ENCODE measurements at places on chromosomes 16 and 17.

- no peak for DNase-seq
Measured at GRCh38 chr16:83652943-83653342, 154.8 kb upstream of the HSBP1 start.

DNA sequence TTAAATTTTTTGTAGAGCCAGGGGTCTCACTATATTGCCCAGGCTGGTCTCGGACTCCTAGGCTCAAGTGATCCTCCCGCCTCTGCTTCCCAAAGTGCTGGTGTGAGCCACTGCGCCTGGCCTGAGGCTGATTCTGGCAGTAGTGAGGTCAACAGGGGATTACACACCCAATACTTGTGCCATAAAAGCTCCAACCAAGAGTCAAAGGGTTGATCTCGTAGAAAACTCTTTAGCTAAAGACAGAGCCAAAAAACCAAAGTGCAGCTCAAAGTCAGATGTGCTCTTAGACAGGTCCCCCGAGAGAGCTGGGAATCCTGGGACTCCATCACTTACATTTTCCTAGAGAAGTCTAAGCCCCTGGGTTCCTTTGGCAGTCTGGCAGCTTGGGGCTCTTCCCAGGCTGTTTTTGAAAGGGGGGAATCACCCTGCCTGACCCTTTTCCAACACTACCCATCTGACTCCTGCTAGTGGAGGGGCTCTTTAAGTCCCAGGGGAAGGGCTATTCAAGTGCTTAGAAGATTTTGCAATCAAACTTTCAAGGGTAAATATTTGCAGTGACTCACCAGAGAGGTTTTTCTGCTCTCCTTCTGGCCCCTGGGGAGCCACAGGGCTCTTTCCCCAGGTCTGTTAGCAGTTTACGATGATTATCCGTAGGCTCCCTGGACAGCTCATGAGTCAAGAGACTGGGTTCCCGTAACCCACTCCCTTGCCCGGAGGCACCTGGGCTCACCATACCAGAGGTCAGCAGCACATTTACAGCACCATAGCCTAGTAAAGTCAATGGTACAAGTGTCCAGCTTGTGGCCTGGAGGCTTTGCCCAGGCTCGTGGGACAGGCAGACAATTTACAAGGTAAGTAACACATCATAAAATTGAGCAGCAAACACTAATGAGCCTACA is 408.7 kb downstream of the SLC39A11 start:
- no peak for DNase-seq

DNA sequence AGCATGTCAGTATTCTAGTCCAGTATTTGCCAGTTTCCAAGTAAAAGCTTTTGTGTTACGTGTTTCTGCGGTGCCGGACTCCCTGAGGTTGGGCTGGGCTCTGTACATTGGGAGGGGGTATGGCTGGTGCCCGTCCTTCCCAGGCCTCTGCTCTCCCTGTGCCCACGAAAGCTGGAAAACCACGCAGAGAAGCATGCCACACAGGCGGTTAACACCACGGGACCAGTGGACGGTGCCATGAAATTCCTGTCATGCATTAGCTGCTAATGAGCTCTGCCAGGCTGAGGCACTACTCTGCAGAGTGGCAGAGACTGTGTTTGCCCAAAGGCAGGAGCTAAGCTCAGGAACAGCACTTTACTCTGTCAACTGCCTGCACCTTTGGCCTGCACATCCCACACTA is 8.1 kb downstream of the SMIM5 start:
- no peak for DNase-seq

- DNase-seq, result no peak
Measured at GRCh38 chr17:1376061-1376460, 24.0 kb downstream of the YWHAE start.

GRCh38 chr16:14475370-14476139 is 154.5 kb downstream of the PARN start:
- no peak for DNase-seq

GRCh38 chr16:66478733-66479511 is 51.8 kb downstream of the BEAN1 start:
- DNase-seq, result peak; percentile 91

DNA sequence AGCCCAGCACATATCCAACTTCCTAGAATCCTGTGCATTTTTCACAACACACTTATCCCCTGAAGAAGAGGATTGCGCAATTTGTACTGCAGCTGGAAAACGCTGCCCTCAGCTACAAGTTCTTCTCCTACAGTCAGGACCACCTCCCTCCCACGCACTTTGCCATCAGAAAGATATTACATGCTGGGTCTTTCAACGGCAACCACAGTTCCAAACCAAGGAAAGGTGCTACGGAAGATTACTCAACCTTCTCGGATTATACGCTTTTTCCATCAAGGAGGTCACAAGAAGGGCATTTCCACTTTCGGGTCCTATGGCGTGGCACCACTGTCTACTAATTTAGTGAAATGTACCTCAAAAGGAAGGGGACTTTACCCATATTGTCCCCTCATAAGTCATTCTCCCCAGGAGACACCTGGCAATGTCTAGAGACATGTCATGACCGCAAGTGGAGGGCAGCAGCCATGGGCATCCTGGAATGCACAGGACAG is 35.2 kb downstream of the USP7 start:
- peak; percentile 60 for DNase-seq

DNA sequence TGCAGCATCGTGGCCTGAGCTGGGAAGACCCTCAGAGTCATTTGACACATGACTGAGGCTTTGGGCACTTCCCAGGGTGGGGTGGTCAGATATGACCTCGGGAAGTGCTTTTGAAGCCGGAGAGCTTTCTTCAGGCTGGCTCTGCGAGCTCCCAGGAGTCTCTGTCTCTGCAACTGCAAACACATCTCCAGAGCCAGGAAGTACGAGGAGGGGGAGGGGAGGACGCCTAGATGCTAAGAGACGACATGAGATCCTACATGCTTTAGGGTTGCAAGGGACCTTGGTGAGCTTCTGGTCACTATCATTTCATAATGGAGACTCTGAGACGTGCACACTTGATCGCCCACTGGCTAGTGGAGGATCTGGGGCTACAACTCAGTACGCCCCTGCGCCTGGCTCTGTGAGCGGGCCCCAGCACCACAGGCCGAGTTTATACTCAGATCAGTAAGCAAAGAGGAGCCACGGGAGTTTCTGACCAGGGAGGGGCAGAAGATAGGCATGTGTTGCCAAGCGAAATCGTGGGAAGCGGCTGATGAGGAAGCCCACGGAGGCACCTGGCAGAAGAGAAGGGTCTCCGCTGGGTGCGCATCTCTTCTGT is 527 bp upstream of the MGAT5B start:
- DNase-seq, result no peak

DNA sequence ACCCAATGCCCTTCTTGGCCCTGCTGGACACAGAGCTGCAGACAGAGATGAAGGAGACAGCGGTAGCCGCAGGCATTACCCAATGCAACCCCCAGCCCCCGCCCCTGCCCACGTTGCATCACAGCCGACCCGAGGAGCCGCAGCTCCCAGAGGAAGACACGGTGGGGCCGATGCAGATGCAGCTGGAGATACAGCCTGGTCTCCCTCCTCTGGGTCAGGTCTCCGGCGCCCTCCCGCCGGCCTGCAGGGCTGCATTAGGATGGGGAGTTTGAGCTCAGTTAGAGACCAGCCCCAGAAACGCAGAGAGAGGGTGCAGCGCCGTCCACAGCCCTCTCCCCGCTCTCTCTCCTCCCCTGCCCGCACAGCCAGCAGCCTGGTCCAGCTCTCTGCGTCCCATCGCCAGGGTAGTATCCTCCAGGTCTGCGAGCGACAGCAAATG is 19.4 kb upstream of the UBE2I start:
- DNase-seq, result no peak

- DNase-seq, result no peak
Measured at GRCh38 chr17:15482476-15482875, 15.1 kb upstream of the CDRT4 start.

GRCh38 chr17:74769266-74769855 is 6.8 kb downstream of the NAT9 start:
- DNase-seq, result no peak

- DNase-seq, result peak; percentile 96
Measured at GRCh38 chr17:44324571-44325275, at the start of gene SLC25A39. Gene SLC25A39, minus strand, starts transcription at chr17:44324823. Its CDS starts 1,261 bp downstream, at chr17:44323562.

- DNase-seq, result no peak
Measured at GRCh38 chr16:15640966-15641365, 2.0 kb downstream of the MARF1 start.

Measured in activated CD4-positive, alpha-beta T cell treated with anti-CD3 and anti-CD28 coated beads, Interleukin-2, amount 50 U/mL, for 16 hours (primary cell).